Activated T-cell treated with anti-CD3 and anti-CD28 coated beads, Interleukin-2, amount 50 U/mL, for 24 hours (primary cell): ENCODE measurements at places on chromosomes 2 and 18.

- DNase-seq, result no peak
Observed at GRCh38 chr2:135186054-135186453, 134.0 kb downstream of the RAB3GAP1 start.

GRCh38 chr18:23879126-23879525 lies 135.4 kb upstream of the TTC39C start:
- no peak for DNase-seq

DNA sequence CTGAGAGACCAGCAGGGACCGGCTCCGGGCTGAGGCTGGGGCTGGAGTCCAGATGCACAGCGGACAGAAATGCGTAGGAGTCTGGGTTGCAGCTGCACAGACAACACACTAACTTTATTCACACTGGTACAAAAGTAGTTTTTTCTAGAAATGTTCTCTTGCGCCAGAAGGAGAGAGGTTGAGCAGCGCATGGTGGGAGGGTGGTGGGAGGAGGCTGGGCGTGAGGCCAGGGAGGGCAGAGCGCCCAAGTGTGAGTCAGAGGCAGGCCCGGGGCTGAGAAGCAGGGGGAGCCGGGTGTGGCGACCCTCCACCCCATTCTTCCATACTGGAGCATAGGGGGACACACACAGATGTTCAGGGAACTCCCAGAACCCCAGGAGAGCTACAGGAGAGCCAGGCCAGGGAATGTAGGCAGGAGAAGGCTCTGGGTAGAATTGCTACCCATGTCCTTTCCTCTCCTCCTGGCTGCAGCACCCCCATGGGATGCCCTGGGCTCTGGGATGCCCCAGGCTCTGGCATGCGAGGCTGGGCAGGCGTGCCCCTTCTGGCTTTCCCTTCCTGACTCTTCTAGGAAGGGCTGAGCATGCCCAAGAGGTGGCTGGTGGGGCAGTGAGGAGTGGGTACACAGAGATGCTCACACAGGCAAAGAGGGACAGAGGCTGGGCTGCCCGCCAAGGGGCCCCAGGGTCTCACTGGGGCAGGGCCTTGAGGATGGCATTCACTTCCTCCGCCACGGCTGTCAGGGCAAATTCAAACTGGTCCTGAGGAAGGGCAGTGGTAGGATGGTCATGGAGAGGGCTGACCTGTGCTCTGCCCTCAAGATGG lies 10.6 kb downstream of the DNAJB2 start:
- DNase-seq, result no peak

DNA sequence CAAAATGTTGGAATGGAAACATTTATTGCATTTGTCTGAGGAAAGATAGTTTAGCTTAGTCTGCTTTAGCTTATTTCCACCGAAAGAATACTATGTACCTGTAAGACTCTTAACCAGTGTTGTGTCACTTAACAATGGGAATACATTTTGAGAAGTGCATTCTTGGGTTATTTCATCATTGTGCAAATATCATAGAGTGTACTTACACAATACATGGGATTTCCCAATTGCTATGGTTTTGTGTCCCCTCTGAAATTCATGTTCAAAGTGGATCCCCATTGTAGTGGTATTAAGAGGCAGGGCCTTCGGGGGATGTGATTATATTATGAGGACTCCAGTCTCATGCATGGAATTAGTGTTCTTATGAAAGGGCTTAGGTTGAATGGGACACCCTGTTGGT lies 249.4 kb upstream of the UBE2E3 start:
- DNase-seq, result no peak

DNA sequence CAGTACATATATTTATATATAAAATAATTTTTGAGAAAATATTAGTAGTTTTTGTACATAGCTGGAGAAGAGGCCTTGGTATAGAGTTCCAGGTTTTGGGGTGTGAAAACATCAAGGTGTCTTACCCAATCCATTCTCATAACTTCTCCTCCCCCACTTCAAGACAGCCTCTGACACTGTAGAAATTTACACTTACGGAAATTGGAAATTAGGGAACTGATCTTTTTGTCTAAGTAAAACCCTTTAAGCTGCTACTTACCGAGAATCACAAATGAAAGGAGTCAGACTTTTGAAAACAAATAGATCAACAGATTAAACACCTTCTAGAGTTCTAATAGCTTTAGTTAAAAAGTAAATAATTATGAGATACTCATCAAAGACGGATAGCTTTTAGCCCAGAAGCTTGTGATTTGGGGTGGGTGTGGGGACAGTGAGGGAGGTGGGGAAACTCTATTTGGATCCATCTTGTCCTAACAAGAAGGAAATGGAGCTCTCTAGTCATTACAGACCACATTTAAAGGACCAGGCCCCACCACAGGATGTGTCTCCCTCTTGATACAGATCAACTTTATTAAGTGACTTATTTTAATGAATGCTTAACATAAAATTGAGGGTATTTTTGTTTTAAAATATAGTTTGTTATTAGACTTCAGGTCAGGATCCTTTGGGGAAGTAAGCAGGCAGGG lies 11.1 kb upstream of the FBXO11 start:
- no peak for DNase-seq

DNA sequence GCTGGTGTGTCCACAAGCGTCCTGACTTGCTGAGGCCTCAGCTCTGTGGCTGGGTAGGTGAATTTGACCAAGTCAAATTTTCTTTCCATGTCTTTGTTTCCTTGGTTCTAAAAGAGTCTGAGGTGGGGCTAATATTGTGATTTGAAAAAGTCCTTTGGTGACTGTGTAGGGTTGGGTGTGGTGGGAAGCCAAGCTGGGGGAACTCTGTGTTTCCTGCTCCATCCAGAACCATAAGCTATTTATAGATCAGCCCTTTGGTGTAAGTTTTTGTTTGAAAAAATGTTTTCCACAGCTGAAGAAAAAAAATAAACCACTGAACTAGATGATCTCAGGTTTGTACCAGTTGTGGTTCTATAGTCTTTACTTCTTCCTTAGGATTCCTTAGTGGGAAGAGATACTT lies 462.7 kb downstream of the TGIF1 start:
- no peak for DNase-seq

GRCh38 chr2:168662651-168663208 lies 139.7 kb upstream of the NOSTRIN start:
- DNase-seq, result no peak

DNA sequence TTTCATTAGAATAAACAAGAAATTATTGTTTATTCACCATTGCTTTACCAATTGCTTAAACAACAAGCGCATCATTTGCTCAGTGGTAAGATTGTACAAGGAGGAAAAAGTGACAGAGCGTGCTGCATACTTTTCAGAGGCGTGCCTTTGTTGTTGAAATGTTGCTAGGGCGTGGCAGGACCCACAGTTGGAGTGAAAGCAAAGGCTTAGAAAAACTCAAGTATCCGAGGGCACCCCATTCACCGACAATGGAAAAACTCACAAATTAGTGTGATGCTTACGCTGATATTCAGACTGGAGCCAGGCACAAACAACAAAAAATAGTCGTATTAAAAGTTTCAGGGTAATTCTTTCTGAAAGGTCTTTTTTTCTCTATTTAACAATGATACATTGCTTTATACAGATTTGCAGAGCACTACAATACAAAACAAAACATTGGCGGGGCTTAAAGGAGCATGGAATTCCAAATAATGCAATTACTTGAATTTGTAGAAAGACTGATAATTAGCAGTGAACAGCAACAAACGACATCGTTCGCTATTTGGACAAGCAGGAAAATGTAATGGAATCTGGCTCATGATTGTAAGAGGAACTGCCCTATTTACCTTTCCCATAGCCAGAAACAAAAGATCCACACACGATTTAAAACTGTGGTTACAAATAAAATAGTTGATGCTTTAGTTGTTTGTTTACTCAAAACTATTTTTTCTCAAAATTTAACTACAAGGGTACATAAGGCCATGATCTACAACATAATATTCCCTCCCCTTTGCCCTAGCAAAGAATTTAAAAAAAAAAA lies 37.8 kb upstream of the RTTN start:
- no peak for DNase-seq

DNA sequence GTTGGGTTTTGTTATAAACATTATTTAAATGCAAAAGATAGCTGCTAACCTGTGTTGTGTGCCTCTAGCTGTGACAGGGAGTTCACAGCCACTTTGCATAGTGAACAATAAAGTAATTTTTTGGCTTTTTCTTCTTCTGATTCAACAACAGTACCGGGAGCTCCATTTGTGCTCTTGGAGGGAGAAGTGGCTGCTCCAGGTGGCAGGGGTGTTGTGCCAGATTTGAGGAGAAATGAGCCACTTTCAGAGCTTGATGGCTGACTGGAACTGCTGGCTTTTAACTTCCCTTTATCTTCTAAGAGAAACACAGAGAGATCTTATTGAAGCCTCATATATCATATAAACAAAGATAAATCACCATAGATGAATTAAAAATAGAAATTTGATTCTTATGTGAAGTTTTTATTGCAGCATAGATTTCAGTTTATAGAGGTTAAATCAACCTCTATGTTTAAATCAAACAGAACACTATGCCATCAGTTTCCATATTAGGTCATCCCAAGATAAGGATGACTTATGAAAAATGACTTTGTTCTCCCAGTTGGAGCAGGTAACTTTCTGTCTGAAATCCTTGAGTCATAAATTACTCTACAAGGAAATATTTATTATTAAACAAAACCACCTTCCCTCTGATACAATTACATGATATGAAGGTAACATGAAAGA lies 182.0 kb upstream of the SESTD1 start:
- no peak for DNase-seq

- no peak for DNase-seq
Observed at GRCh38 chr2:231174211-231174651, 24.2 kb upstream of the ARMC9 start.

DNA sequence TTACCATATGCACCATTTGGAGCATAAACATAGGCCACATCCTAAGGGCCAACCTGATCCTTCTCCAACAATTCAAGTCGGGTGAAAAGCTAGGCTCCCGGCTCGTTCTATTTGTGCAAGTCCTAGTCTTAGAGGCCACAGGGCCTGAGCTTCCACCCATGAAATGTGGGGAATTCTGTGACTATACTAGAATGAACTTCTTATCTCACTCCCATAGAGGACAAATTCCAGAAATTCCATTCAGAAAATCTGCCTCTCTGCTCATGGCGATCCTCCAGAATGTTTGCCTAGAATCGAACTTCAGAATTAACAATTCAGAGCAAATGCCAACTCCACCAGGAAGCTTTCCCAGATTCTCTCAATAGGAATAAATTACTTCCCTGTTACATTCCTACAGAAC lies 187.9 kb downstream of the BCL11A start:
- no peak for DNase-seq

GRCh38 chr2:10022041-10022421 lies 21.3 kb upstream of the KLF11 start:
- DNase-seq, result no peak

GRCh38 chr2:64391940-64392339 lies 62.0 kb upstream of the LGALSL start:
- DNase-seq, result no peak

DNA sequence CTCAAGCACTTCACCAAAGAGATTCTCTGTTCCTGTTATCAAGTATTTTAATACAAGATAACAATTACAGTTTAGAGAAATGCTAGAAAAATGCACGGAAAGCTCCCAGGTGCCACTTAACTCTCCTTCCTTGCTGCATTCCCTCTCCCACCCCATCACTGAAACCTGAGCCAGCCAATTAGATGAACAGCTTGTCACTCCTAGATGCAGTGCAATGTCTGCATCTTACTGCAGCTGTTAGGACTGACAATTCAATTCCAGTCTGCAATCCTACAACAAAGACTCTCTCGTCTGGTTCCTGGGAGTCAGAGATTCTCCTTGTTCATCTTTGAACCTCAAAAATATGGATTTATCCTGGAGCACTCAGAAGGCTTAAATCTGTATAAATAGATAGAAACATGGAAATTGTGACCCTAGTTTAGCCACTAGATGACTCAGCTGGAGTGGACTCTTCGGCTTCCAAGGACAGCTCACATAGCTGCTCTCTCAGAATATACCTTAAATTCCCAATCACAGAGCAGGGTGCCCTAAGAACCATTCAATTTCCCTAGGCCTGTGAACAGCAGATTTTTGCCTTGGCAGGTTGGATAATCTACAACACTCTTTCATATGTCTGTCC lies 311.1 kb downstream of the NRXN1 start:
- no peak for DNase-seq

DNA sequence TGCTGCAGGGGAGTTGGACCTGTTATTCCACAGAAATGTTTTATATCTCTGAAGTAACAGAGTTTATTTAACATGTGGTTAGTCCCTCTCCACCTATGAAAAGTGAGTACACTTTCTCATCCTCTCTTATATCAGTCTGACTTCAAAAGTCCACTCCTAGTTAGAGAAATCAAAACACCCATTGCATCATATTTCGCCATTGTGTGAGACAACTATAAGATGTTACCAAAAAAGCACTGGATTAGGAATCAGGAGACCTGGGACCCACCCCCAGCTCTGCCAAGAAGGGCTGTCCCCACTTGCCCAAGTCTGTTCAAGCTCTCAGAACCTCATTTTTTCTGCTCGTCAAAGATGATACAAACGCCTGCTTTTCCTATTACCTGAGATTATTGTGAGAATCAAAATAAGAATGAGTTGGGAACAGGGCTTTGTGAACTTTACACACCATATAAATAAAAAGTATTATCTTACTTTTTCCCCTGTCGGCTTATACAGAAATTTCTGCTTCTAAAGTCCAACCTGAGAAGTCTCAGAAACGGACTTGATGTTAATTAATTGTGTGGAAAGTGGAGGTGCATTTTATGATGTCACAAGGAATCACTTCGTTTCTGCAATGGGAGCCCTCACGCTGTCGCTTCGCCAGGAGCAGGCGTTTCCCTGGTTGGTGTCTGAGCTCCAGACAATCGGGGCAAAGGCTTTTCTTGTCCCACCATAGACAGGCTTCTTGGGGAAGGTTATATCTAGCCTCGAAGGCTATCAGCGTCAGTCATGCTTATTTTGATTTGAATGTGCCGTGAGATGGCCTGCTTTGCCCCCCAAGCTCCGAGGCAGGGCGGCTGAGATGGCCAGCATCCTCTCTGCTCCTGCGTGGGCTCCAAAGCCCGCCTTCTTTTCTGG lies 89.6 kb upstream of the ZNF516 start:
- no peak for DNase-seq

DNA sequence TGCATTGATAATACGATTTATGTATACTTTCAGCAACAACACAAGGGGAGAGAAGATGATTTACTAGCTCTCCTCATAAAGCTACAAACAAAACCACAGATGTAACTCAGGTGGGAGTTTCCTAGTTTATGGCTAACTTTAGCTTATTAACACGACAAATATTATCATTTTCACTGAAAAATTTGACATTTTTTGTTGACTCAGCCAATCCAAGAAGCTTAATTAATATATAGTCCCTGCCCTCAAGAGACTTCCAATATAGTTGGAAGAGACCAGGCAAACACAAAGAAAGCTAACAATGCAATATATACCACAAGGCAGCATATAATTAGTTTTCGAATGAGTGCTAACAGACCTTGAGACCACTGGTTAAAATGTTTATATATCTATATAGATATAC lies 775 bp downstream of the WDR12 start:
- no peak for DNase-seq

- no peak for DNase-seq
Observed at GRCh38 chr2:231124838-231125568, at the start of gene HTR2B. Gene HTR2B, minus strand, starts transcription at chr2:231125042. Its CDS starts 1,278 bp downstream, at chr2:231123764.

DNA sequence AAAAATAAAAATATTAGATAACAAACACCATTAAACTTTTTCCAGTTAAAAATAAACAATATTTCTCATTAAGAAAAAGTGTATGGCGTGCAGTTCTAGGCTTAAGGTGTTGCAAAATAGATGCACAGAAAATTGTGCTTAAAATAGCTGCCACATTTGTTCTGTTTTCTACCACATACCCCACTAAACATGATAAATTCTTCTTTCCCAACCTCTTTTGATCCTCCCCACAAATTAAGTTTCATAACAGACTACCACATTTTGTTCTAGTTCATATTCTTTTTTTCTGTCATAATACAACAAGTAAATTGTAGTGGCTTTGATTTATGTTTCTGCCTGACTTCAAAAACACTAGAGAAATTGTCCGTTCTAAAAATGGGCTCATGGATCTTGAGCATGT lies 64.5 kb downstream of the ARHGAP28 start:
- DNase-seq, result no peak
